Activated CD8-positive, alpha-beta memory T cell treated with anti-CD3 and anti-CD28 coated beads for 48 hours (primary cell): ENCODE measurements at places on chromosomes 13 and 19.

DNA sequence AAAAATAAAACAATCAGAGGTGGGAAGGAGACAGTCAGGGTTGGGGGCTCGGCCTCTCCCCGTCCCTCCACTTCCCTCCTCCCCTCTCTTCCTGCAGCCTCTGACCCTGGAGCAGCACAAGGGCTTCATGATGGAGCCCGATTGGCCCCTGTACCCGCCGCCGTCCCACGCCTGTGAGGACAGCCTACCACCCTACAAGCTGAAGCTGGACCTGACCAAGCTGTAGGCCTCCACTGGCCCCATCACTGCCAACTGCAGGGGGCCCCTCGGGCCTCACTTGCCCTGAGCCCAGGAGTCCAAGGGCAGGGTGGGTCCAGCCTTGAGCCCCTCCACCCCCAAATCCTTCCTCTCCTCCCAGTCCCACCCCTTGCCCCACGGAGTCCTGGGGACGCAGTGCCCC is 7.6 kb downstream of the TMEM59L start:
- DNase-seq = no peak

- no peak for DNase-seq
Measured at GRCh38 chr13:28983641-28984040, 163.5 kb downstream of the MTUS2 start.

DNA sequence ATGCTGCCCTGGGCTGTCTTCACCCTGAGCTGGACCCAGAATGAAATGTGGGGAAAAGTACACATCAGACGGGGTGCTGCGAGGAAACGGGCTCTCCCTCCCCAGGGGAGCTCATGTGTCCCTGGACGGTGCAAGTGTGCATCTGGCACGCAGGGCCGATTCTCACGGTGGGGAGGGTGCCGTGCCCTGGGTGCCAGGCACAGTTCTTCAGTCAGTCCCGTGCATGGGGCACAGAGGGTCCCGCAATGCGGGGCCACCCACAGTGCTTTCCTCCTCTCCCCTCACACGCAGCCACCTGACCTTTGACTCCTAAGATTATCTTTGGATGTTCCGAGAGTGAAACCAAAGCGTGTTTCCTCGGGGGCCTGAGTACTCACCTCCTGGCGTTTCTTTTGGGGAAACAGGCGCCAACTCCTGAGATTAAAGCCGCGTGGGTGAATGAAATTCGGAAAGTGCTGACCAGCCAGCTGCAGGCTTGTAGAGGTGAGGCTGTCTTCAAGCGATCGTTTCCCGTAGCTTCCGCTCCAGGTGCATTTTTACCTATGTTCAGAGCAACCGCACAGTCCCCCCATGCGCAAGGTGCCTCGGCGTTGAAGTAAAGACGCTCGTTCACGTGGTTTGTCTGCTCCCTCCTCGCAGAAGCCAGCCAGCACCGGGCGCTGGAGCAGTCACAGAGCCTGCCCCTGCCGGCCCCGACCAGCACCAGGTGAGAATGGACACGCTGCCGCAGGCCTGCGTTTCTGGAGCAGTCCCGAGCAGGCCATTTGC is 17.5 kb upstream of the F7 start:
- DNase-seq = no peak

DNA sequence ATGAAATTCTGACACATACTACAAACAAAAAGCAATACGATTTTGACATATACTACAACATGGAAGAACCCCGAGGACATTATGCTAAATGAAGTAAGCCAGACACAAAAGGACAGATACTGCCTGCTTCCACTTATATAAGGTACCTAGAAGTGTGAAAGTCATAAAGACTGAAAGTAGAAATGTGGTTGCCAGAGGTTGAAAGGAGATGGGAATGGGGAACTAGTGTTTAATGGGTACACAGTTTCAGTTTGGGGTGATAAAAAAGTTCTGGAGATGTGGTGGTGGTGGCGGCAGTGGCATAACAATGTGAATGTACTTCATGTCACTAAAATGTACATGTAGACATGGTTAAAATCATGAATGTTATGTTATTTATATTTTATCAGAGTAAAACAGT is 12.1 kb upstream of the NDFIP2 start:
- no peak for DNase-seq

- no peak for DNase-seq
Measured at GRCh38 chr19:32324631-32325285, 20.7 kb upstream of the ZNF507 start.

DNA sequence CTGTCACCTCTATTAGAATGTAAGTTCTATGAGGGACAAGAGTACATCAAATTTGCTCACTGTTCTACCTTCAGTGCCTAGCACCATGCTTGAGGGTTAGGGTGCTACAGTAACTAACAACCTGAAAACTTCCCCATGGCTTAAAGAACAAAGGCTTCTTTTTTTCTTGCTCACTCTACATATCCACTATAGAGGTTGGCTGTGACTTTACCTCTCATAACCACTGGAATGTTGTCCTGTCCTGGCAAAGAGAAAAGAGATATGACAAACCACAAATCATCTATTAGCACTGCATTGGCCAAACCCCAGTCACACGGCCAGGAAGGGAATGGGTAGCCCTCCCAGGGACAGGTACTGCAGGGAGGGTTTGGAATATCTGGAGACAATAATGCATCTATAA is 23.2 kb upstream of the ACOD1 start:
- no peak for DNase-seq

GRCh38 chr19:12000152-12000981 is 35.1 kb downstream of the ZNF433 start:
- DNase-seq = no peak

- no peak for DNase-seq
Measured at GRCh38 chr13:94173312-94173854, 306.1 kb downstream of the DCT start.

- no peak for DNase-seq
Measured at GRCh38 chr19:29849208-29849607, 37.4 kb downstream of the CCNE1 start.

DNA sequence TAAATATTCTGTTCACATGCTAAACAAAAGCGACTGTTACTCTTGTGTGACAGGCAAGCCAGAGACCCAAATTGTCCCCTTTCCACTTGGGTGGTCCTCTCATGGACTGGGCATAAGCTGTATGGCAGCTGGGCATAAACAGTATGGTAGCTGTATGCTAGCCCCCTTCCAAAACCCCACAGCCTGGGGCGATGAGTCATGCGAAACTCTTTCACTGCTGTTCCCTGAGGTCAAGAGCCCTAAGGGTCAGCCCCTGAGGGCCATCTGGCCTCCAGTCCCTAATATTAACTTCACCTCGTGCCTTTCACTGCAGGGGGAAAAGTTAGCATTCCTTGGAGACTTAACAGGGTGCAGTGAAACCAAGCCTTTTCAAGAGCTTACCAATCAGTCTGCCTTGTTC is 45.6 kb upstream of the ZNF562 start:
- no peak for DNase-seq

GRCh38 chr13:91660076-91660415 is 261.6 kb downstream of the GPC5 start:
- DNase-seq = no peak

- DNase-seq = no peak
Measured at GRCh38 chr13:93080587-93080986, 146.0 kb upstream of the GPC6 start.

GRCh38 chr13:36294096-36294495 is 3.5 kb downstream of the CCDC169 start:
- no peak for DNase-seq

DNA sequence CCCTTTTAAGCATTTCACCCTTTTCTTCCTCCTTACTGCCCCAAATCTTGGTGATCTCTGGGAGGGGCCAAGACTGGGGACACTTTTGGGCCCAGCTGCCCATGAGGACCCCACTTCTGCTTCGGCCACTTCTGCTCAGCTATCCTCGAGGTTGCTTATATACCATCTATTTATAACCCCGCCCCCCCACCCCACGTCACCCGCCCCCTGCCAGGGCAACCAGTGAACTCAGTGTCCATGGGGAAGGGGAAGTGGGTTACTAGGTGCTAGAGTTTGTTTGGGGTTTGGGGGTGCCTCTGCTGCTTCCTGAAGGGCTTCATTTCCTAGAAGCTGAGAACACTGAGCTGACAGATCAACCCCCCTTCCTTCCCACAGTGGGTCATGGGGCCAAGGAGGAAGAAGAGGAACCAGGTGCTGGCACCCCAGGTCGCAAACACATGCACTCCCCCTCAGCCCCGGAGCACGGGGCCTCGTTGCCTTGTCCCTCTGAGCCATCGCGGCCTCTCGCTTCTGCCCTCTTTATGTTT is 6.1 kb upstream of the ADGRE5 start:
- DNase-seq = no peak

GRCh38 chr19:34259367-34260095 is 5.2 kb downstream of the GARRE1 start:
- DNase-seq = no peak

DNA sequence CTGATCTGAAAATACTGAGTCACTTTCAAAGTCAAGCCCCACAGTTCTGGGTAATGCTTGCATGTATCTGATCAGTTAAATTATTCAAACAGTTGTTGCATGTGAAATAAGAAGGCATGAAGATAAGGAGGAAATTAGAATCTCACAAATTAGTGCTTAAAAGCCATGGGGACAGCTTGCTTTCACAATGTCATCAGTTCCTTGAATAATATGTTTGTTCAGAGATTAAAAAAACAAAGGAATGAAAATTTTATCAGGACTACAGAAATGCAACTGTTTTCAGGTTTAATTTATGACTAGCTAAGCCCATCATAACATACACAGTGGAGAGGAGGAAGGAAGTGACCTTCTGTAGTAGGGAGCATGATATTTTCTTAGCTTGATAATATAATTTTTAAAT is 150.1 kb downstream of the OXGR1 start:
- DNase-seq = no peak
